Daoy (cell line): ENCODE measurements at places on chromosomes 5 and 9. TPM values are rescaled to one million over a fixed set of nuclear protein-coding genes. Genes with fewer than 3 reads are reported as not detected.

- no peak for DNase-seq
Measured at GRCh38 chr5:44833249-44833648, 24.5 kb downstream of the MRPS30 start.

DNA sequence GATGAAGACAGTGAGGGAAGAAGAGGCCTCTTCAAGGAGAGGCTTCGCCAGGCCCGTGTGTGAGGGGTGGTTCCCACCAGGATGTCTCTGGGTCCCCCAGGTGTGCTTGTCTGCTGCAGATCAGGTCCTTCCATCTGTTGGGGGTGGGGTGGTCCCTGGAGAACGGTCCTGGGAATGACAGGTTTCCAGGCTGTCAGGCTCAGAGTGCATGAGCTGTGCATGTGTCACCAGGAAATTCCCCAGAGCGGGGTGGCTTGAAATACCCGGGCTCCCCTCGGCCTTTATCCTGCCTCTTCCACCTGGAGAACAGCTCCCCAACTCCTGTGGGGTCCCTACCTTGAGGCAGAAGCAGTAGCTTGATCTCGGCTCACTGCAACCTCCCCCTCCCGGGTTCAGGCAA is 118.8 kb downstream of the GAPVD1 start:
- peak; percentile 75 for DNase-seq

GRCh38 chr9:83699615-83700014 is 8.1 kb downstream of the UBQLN1 start:
- no peak for DNase-seq

DNA sequence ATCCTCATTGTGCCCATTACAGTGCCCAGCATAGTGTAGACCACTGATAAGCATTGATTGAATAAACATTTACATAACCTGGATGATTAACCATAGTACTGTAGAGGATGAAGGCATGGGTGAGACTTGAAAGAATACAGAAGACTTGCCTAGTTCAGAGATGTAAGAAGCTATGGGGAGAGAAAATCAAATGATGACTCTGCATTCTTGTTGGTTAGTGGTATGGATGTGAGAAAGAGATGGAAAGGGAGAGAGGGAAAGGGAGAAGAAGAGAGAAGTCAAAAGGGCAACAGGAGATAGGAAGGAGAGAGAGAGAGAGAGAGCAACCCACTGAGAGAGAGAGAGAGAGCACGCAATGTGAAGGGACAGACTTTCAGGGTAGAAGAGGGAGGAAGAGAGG is 26.8 kb downstream of the YIPF5 start:
- DNase-seq = no peak

DNA sequence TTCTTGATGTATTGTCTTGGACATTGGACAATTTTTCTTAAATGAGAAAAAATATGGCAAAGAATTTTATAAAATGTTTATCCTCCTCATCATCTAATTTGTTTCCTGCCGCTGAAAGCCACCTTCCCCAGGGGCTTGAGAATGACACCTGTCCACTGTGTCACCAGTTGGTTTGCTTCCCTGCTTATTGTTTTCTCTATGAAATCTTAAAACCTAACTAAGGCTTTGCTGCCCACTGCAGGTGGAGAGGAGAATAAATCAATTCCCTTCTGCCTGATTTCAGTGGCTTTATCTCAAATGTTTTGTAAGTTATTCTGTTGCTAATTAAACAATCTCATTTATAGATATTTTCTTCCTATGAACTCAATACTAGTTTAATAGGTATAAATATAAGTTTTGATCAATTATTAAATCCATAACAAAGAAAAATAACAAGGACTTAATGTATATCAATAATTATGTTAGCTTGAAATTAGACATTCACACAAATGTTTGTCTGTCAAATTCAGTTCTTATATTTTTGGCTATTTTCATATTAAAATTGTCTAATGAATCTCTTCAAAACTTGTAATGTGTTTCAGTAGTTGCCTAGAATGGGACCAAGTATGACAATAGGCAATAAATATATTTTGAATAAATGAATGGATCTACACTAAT is 822.5 kb downstream of the PTPRD start:
- peak; percentile 17 for DNase-seq

GRCh38 chr9:6965566-6965965 is 207.8 kb downstream of the KDM4C start:
- DNase-seq = no peak

DNA sequence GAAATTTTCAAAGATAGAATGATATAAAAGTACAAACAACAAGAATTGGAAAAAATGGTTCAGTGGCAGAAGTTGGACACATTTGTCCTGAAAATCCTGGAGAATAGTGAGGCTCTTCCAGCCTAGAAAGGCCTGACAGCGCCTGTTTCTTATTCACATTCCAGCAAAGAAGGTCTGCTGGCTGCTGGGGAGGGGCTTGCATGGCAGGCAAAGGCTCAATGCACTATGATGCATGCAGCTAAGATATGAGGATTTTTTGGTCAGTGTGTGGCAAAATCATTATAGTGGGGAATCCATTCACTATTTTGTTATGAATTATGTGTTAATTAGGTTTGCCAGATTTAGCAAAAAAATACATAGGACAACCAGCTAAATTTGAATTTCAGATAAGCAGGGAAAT is 243.9 kb upstream of the SLC30A5 start:
- no peak for DNase-seq

- no peak for DNase-seq
Measured at GRCh38 chr5:36158144-36158543, 6.2 kb downstream of the SKP2 start.

DNA sequence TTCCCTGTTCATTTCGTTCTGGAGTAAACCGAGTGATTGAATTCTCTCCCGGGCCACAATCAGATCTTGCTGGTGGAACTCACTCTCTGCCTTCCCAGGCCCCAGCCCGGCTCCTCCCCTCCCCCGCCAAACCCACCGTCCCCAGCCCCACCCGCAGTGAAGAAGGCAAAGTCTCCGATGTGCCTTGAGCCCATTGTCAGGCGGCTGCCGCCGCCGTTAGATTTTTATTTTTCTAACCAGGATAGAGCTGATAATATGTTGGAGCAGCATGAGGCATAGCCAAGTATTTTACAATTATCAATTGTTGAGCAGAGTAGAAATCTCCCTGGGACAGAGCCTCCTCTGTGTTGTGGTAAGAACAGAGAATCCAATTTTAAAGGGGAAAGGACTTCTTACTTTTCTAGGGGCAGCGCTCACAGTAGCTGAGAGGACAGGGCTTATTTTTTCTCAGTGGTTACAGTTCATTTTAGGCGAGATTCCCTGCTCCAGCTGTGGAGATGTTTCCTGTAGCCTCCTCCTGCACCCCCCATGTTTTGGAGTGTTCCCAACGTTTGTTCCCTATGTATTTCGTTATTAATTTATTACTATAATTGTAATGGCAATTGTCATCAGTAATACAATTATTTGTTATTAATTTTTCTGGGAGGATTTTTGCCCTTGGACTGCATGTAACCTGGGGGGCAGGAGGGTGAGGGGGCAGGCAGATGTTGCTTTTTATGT is 1.3 kb downstream of the PSAT1 start:
- DNase-seq = peak; percentile 20

DNA sequence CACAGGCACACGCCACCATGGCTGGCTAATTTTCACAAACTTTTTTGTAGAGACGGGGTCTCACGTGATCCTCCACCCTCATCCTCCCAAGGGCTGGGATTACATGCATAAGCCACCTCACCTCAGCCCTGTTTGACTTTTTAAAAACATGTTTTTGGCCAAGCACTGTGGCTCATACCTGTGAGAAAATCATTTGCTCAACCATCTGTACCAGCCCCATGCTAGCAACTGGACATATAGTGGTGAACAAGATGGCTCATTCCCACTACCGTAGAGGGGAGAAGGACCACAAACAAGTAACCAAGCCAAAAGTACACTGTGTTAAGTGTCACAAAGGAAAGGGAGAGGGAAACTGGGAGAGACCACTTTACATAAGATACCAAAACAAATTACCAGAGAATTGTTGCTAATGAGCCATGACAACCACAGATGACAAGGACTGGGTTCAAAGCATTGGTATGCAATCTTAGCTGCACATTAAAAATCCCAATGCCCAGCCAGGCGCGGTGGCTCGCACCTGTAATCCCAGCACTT is 19.2 kb downstream of the PPP2CA start:
- DNase-seq = no peak

DNA sequence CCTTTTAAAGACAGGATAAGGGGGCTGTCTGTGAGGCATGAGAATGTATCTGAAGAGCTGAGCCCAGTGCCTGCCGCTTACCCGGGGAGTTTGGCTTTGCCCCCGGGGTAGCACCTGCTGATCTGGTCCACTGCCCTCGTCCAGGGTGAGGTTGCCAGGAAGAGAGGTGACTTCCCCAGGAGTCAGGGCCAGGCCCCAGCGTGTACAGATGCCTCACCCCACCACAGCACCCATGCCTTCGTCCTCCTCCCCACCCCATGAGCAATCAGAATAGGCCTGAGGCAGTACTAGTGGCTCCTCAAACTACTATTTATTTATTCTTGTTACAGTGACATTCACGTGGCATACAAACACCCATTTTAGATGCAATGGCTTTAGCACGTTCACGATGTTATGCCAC is 15.7 kb upstream of the AIF1L start:
- no peak for DNase-seq

- no peak for DNase-seq
Measured at GRCh38 chr9:92550765-92551164, 15.0 kb upstream of the ECM2 start.

DNA sequence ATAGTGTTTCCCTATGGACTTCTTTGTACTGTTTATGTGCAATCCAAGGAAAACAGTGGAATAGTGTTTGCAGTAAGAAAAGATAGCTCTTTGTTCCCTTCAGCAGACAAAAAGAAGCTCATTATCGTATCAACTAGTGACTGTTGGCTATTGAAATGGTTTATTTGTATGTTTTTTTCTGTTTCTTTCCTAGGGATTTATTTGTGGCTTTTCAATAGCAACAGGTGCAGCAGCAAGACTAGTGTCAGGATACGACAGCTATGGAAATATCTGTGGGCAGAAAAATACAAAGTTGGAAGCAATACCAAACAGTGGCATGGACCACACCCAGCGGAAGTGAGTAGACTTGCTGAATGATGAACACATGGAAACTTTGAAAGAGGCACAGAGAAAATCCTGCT is 65.1 kb downstream of the SLC44A1 start:
- no peak for DNase-seq

DNA sequence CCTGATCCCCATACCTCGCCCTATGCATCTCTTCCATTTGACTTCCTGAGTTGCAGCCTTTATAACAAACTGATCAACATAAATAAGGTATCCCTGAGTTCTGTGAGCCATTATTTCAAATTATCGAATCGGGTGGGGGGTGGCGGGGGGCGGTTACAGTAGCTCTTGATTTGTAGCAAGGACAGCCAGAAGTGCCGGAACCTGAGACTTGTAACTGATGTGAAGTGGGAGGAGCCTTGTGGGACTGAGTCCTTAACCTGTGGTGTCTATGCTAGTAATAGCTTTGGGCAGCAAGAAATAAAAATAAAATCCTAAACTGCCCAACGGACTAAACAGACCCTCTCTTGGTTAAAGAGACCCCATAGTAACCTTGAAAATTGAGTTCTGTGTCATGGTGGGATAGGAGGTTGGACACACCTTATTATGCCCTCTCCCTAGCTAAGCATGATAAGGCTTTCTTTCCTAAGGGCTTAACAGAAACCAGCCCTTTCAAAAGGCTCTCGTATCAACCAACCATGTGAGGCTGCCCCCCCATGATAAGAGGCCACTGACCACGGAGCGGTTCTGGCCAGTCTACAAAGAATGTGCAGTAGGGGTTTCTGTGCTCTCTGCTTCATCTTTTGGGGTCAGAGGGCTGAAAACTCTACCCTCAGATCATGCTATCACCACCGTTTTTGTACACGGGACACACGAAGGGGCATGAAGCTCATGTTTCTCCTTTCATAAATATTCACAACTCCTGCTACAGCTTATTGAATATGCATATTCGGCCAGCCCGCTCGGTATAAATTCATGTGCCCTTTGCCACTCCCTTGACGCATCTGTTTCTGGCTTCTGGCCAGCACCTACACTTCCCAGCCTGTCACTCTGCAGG is 39.5 kb upstream of the IQGAP2 start:
- no peak for DNase-seq

DNA sequence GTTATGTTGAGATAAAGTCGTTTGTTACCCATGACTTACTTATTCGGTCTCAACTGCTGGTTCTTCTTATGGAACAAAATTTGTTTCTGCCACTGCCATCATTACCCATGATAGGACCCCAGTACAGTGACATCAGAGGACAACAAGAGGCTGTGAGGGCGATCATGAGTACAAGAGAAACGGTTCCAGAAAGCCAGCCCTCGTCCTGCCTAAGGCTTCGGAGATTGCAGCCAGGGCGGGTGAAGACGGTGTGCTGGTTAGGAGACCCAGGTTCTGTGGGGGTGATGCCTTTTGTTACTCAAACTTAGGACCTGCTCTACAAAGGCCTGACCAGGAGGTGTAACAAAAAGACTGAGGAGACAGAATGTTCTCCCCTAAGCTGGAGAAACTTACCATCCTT is 10.9 kb downstream of the FYB1 start:
- no peak for DNase-seq

GRCh38 chr5:75612226-75612569 is 945 bp downstream of the ANKDD1B start:
- no peak for DNase-seq

GRCh38 chr5:106401561-106401960 is 1269.2 kb downstream of the EFNA5 start:
- no peak for DNase-seq

DNA sequence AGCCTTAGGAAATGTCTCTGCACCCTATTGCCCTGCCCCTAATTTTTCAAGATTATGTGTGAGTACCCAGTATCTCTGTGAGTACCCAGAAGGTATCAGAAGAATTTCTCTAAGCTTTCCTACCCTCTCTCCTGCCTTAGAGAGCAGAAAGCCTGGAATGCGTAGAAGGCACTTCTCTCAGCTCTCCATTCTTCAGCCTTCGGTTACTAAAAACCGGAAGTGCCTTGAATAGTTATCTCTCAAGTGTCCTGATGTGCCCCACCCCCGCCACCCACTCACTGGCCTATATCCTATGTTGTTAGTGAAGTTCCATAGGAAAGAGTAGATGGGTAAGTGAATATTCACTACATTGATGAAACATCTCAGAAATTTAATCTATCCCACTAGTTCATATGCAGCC is 210.7 kb upstream of the CDH10 start:
- DNase-seq = no peak

Gene RASEF
- total RNA-seq = 7.4 and 9.2 TPM in 2 replicates

Gene GMCL2
- not detected in 2 replicates for total RNA-seq

Gene TTC23L
- 0.29 TPM in 1 of 2 replicates, not detected in the other for total RNA-seq

Gene CLIC3
- 0.18 and 3.9 TPM in 2 replicates for total RNA-seq

Gene TMEM252
- not detected in 2 replicates for total RNA-seq

Gene RMRP
- 3,813 and 4,416 TPM in 2 replicates for total RNA-seq

Gene CFAP157
- not detected in 2 replicates for total RNA-seq

Gene NUTM2G
- under 0.01 TPM in 1 of 2 replicates, not detected in the other for total RNA-seq

Gene SLC6A19
- total RNA-seq = not detected in 2 replicates

Gene TMCO6
- total RNA-seq = 19.1 and 38.7 TPM in 2 replicates

Gene KLF4
- total RNA-seq = 5.7 and 6.5 TPM in 2 replicates

Gene SHISAL2B
- not detected in 2 replicates for total RNA-seq

Gene SPRY4
- total RNA-seq = 3.2 and 3.7 TPM in 2 replicates

Gene GRIA1
- total RNA-seq = not detected in 2 replicates

Gene PCDHA1
- total RNA-seq = 0.42 and 1.2 TPM in 2 replicates

Gene ENTPD8
- total RNA-seq = not detected in 2 replicates
